ENCODE measurements at places on chromosomes 16 and 17. TPM values are rescaled to one million over a fixed set of nuclear protein-coding genes. Genes with fewer than 3 reads are reported as not detected.

GRCh38 chr16:88995746-88996535 lies 18.9 kb upstream of the CBFA2T3 start:
- no peak for DNase-seq

DNA sequence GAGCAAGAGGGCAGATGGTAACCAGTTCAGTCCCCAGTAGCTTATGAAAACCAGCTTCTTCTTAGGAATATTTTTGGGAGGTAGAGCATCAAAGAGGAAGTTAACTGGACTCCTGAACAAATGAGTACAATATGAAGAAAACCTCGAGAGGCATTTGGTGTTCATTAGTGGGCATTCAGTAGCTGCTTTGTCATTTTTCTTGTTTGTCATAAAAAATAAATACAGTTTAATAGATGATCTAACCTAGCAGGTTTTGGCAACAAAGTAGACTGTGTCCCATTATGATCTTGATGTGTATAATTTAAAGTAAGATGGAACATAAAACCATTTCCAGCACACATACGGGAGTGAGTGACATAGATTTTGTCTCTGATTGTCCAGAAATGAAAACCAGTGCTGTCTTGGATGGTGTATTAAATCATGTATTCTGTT lies 173.1 kb downstream of the HS3ST3A1 start:
- no peak for DNase-seq

DNA sequence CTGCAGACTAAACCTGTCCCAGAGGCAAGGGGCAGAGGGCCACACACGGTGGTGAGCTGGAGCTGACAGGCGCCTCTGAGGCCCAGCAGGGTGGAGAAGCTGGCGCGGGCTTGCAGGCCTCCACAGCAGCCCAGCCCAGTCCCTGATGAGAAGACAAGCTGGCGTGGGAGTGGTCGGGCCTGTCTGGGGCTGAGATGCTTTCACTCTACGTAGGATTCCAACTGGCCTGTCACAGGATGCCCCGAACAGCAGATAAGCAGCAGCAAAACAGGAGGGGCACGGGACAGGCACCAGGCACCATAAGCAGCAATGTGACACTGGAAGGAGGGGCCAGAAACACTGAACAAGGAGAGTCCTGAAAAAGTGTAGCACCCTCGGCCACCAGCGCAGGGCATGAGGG lies 40.1 kb downstream of the PEMT start:
- no peak for DNase-seq

DNA sequence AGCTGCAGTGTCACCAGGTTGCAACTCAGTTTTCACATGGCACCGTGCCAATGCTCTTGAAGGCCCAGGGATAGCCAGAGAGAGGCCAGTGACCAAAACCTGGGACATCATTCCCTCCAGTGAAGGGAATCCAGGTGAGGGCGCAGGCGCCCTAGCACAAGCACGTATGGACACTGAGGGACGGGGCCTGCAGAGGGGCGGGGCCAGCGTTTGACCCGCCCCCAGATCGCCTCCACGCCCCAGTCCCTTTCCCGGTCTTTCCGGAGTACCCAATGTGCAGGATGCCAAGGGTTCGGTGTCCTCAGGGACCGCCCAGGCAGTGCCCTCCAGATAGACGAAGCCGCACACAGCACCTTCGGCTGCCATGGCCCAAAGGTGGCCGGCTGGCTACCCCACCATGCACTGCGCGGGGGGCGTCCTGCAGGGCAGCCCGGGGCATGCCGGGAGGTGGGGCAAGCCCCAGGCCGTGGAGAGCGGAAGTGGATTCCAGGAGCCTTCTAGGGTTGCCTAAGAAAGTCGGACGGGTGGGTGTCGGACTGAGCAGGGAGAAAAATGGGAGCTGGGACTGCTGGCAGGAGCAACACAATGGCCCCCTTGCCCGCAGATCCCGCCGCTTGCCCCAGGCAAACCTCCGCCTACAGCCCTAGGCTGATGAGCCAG lies 4.6 kb downstream of the SLC12A4 start:
- no peak for DNase-seq

- DNase-seq, result no peak
Observed at GRCh38 chr16:523097-523741, 4.3 kb upstream of the CAPN15 start.

DNA sequence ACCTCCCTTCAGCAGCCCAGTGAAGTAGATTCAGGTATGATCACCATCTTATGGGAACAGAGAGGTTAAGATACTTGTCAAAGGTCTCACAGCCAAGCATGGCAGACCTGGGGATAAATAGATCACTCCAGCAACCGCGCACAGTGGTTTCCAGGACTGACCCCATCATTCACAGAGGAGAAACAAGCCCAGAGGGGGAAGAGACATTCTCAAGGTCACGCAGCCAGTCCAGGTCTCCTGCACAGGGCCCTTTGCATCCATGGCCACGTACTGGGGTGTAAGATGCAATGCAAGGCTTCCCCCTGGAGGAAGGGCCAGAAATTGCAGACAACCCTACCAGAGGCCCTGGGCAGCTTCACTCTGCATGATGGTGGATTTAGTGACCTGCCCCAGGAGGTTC lies 19.9 kb downstream of the TLE7 start:
- peak; percentile 66 for DNase-seq

GRCh38 chr16:83899978-83900377 lies 1.1 kb downstream of the MLYCD start:
- no peak for DNase-seq

- no peak for DNase-seq
Observed at GRCh38 chr17:41167561-41167960, 460 bp downstream of the KRTAP4-3 start.

DNA sequence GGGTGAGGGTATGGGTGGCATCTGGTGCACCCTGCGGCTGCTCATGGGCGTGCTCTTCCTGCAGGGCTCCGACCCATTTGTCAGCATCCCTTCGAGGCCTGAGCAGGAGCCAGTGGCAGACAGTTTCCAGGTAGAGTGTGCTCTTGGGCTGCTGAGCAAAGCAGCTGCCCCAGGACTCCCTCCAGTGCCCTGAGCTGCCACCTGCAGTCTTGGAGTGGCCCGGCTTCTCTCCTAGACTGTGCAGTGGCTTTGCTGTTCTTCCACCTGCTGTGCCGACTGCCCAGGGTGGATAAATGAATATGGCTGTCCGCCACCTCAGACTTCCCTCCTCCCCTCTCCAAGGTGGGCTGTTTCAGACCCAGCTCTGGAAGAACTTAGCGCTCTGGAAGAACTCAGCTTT lies 10.8 kb upstream of the JPT2 start:
- DNase-seq, result no peak

GRCh38 chr16:86521236-86522197 lies 11.2 kb downstream of the FOXF1 start:
- DNase-seq, result no peak

DNA sequence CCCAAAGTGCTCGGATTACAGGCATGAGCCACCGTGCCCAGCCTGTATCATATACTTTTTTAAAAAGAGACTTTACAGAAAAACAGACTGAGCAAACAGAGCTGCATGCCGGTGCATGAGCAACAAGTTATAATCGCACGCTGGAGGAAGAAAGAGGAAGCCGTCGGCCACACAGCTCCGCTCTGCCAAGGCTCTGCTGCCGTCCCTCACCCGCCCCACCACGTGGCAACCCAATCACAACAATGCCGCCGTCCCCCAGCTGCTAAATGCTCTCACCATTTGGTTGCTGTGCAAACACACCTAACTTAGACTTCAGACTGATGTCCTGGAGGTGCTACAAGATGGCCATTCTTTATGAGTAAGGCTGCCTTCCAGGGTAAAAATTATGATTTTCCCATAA lies 83.5 kb downstream of the ADCY9 start:
- DNase-seq, result peak; percentile 42

- no peak for DNase-seq
Observed at GRCh38 chr16:15567823-15568222, 75.1 kb downstream of the MARF1 start.

DNA sequence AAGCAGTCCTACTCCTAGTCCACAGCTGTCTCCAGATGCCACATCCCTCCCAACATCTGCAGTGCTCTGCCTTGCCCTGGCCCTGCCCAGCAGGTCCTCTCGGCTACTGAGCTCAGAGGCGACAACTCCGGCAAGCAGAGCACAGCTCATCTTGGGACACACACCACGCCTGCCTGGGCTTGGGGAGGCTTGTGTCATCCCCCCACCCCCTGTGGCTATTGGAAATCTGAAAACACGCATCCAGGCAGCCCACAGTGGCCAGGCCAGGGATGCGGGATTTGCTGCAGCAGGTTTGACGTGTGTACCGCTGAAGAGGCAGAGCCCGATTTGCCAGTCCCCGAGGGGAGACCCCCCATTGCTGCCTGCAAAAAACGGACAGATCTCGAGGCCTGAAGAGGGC lies 25.4 kb downstream of the MXRA7 start:
- no peak for DNase-seq

DNA sequence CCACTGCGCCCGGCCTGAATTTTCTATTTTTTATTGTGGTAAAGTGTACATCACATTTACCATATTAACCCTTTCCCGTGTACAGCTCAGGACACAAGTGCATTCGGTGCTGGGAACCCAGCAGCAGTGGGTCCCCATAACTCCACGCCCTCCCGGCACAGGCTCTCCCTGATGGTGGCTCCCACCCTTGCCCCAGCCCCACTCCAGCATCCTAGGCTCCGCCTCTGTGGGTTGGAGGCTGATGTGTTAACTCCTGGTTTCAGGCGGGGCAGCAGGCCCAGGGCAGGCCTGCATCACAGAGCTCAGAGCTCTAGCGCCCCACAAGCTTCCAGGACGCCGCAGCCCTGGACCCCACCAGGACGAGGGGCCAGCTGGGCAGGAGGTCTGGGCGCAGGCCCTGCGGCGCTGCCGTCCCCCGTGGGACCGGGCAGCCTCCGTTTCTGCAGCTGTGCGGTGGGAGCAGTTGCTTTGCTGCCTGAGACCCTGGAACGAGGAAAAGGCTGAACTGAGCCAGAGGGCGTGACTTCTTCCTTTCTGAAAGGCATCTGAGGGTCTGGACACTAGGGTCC lies 19.6 kb downstream of the ZFPM1 start:
- DNase-seq, result no peak

- DNase-seq, result no peak
Observed at GRCh38 chr16:87006021-87006420, 311.2 kb downstream of the C16orf95 start.

DNA sequence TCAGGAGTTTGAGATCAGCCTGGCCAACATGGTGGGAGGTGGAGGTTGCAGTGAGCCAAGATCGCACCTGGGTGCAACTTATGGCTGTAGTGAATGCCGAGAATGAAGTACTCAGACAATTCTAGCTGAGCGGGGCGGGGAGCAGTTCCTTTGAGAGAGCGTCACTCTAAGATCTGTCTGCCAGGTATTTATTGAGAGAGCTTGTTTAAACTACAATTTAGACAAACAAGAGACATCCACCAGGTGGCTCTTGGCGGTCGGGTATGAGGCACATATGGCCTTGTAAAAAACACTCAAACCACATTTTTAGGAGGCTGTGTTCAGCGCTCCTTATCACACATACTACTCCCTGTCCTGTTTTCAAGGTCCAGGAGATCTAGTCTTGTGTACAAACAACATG lies 40.6 kb upstream of the CDH1 start:
- no peak for DNase-seq

GRCh38 chr16:85471469-85472431 lies 141.4 kb upstream of the GSE1 start:
- no peak for DNase-seq

Gene HOXB4
- total RNA-seq, result 0.66 TPM

Gene TSPOAP1
- 12.4 TPM for total RNA-seq
